ENCODE measurements at places on chromosomes 7 and 10.
A peak's percentile ranks its signal among the peaks of the same experiment; 100 is the strongest.

DNA sequence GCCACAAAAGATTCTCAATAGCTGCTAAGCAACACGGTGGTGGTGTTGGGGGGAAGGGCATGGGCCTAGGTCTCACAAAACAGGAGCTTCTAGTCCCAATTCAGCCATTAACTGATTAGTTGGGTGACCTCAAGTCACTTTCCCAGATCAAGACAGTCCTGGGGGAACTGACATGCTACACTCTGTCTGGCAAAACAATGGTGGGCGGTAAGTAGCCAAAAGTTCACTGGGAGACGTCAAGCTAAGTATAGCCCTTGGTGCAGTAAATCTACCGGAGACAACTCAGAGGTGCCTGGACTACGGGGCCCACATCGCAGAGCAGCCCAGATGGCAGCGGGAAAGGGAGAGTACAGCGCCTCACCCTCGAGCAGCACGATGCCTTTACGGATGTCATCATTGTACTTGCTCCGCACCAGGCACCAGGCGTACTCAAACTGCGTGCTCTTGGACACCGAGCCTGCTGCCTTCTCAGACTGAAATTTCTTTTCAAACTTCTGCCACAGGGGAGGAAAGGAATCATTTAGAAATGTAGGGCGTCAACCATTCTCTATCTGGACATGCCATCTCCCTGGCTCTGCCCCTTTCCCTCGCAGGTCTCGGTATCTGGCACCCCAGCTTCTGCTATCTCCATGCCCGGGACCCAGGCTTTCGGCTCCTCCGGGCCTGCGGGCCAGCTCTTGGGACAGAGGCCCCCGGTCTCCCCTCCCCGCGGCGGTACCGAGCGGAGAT, 1.1 kb downstream of the FIS1 start:
- DNase-seq, result peak; percentile 70

GRCh38 chr7:112156412-112156811, 49.8 kb downstream of the DOCK4 start:
- DNase-seq, result no peak

GRCh38 chr7:130922206-130923112, 188.5 kb upstream of the KLF14 start:
- no peak for DNase-seq

DNA sequence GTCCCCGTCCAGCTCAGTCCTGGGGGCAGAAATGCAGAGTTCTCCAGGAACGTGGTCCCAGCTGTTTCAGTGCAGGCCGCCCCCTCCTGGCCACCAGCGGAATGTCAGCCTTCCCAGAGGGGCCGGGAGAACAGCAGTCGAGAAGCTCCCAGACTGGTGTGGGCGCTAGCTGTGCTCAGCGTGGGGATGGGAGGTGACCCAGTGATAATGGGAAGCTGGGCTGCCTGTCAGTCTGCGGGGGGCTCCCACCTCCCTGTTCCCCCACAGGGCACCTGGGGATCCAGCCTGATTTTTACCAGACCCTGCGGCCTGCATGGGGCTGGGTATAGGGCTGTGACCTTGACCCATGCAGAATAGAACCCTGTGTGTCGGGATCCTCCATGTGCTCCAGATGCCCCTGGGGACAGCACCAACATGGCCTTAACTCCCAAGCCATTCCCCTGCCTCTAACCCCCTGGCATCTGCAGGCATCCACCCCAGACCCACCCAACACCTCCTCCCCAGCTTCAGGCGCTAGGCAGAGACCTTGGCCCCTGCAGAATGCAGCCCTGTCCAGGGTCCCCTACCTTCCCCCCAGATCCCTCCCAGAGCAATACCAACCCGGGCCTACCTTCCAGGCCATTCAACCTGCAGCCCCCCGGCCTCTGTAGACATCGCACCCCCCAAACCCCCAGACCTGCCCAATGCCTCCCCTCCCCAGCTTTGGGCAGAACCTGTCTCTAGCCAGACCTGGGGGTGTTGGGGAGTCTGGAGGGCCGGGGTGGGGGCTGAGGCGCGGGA, 880 bp upstream of the ELN start:
- DNase-seq, result peak; percentile 35

GRCh38 chr10:11757454-11757820, 15.3 kb downstream of the ECHDC3 start:
- DNase-seq, result peak; percentile 16

- DNase-seq, result peak; percentile 73
These were observed 670 bp downstream of the RCC1L start for GRCh38 chr7:75072981-75073283.

DNA sequence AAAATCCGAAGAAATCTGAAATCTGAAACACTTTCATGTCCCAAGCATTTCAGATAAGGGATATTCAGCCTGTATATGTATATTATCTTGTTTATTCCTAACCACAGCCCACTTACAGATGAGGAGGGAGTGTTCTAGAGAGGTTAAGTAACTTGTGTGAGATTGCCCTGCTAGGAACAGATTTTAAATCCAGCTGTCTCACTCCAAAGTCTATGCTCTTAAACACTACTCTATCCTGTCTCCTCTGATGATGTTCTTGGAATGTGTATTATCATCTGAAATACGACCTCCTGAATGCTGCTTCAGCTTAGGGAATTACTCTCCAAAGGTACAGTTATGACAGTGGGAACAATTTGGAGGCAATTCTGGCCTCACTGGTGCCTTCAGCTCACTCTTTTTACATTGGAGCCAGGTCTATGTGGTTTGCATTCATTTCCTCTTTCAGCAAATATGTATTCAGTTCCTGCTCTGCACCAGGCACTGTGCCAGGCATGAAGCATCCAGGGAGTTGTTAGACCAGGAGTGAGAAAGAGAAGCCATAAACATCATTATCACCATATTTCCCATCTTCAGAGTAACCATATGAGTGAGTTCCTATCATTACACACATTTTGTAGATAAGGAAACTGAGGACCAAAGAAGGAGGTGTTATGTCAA, 70.2 kb downstream of the NOC3L start:
- no peak for DNase-seq

DNA sequence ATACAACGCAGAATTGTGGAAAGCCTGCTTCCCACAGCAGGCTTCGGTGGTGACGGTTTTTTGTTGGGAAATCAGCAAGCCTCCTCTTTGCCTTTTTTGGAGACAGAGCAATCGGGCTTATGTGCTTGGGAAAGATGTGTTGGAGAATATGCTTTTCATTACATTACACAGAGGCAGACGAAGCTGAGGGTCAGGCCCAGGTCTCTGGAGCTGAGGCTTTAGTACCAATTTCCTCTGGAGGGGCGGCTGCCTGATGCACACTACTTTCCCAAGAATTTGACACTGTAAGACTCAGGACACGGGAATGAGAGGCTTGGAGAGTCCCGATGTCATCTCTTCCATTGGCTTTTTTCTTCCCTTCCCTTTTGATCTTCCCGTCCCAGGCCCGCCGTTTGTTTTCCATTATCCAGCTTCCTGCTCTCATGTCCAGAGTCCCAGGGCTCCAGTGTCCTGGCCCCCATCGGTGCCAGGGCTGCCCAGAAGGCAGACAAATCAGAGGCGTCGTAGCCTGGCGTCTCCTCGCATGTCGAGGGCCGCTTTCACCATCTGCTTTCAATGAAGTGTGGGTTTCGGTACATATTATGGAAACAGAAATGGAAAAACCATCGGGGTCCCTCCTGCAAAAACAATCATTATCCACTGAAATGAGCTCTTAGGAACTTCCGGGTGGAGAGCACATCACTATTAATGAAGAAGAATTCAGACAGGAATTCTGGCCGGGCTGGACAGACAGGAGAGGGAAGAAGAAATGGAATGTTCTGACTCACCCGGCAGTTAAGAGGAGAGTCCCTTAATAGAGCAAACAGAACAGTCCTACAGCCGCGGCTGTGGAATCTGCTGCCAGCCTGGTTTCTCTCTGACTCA, 123.0 kb upstream of the JCAD start:
- no peak for DNase-seq

GRCh38 chr7:11331128-11332102, 357.7 kb downstream of the PHF14 start:
- DNase-seq, result no peak

DNA sequence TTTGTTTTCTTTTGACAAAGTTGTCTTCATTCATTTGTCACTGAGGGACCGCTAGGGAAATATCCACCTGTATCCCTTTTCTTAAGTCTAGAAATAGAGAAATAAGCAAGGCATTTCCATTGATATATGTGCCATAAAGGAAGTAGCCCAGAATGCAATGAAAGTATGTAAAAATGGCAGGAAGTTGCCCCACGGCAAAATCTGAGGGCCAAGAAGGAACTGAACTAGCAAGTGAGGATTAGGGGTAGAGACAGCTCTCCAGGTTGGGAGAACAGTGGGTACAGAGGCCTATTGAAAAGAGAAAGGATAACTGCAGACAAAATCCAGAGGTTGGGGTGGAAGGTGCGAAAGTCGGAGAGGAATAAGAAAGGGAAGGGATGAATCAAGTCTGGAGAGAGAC, 56.6 kb upstream of the TOMM7 start:
- DNase-seq, result no peak
